Memory B cell (primary cell): ENCODE measurements at places on chromosomes 3 and 15.
A peak's percentile ranks its signal among the peaks of the same experiment; 100 is the strongest.

DNA sequence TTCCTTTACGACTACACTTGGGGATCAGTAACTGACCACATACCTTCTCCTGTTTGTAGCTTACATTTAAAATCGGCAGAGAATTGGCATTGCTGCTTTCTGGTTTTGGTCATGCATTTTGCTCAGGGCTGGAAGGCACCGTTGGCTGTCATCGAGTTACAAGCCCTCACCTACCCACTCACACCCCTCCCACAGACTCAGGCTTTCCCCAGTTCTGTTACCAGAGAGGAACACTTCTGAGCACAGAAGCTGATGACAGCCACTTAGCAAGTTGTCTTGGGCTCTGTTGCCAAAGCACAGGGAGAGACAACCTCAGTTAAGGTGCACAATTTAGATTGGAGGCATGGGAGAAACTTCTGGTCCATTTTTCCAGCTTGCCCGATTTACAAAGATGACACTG, 204.8 kb upstream of the TOPAZ1 start:
- DNase-seq, result no peak
- no peaks in the 10 kb centered on the region for H3K27me3 ChIP-seq
- H3K4me3 ChIP-seq, result no peak overlapping the region
- peaks cover 6% of the 10 kb centered on the region for H3K4me1 ChIP-seq

GRCh38 chr15:64010719-64011118, 35.6 kb downstream of the DAPK2 start:
- no peaks in the 10 kb centered on the region for H3K27me3 ChIP-seq
- H3K4me3 ChIP-seq, result peak overlapping the region; percentile 81
- peaks cover 39% of the 10 kb centered on the region for H3K4me1 ChIP-seq
- peak; percentile 67 for DNase-seq
- peak overlapping the region; percentile 98 for H3K27ac ChIP-seq

DNA sequence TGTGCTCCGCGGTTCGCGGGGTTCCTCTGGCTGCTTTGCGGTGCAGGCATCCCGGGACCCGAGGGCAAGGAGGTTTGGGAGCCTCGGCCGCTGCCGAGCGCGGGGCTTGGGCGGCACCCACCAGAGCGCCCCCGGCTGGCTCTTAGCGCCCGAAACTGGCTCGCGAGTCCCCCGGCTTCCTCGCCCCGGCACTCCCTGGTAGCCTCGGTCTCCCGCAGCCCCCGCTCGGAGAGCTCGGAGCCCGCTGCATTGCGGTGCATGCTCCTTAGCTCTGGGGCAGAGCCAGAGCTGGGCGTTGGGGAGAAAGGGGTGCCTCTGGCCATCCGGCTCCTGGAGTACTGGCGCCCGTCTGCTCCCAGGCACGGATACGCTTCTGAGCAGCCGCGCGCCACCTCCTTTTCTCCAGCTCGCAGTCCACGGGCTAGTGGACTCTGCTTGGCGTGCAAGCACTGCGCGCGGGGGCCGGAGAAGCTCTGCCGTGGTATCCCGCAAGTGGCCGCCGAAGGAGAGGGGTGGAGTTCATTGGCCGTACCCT, 753 bp downstream of the EPHB1 start:
- no peak overlapping the region for H3K27ac ChIP-seq
- peak overlapping the region; percentile 93 for H3K4me3 ChIP-seq
- no peaks in the 10 kb centered on the region for H3K36me3 ChIP-seq
- DNase-seq, result peak; percentile 20

DNA sequence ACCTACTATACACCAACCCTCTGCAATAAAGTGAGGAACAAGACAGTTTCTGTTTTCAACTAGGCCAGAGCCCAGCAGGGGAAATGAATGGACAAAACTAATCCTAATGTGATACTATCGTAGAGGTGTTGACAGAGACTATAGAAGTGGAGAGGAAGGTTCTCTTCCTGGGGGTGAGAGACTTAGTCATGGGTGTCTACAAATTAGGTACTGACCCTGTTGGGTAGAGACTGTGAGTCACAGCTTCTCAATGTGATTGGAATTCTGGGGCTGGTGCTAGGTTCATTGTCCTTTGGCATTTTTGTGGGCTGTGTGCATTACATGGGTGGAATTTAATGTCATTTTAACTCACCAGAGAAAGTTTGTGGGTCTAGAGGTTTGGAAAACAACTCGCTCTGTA, 79.3 kb downstream of the ADAMTSL3 start:
- no peak for DNase-seq
- H3K4me3 ChIP-seq, result no peak overlapping the region
- H3K27ac ChIP-seq, result no peak overlapping the region
- H3K27me3 ChIP-seq, result peaks cover 4% of the 10 kb centered on the region
- no peaks in the 10 kb centered on the region for H3K36me3 ChIP-seq

DNA sequence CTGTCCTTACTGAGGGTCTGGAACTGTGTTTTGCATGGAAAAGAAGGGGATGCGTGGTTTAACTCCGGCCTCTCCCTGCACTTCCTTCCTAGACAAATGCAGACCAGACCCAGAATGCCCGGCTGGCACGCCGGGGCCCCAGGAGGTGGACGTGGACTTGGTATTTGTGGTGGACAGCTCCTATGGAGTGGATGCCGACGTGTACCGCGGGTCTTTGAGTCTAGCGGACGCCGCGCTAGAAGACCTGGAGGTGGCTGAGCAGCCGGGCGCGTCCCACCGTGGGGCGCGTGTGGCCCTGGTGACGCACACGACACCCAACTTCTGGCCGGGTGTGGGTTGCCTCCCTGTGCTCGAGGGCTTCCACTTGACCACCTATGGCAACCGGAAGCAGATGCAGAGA, 81.8 kb upstream of the COL6A5 start:
- H3K36me3 ChIP-seq, result no peaks in the 10 kb centered on the region
- no peak for DNase-seq
- H3K27ac ChIP-seq, result no peak overlapping the region
- H3K4me3 ChIP-seq, result no peak overlapping the region
- H3K4me1 ChIP-seq, result no peaks in the 10 kb centered on the region

DNA sequence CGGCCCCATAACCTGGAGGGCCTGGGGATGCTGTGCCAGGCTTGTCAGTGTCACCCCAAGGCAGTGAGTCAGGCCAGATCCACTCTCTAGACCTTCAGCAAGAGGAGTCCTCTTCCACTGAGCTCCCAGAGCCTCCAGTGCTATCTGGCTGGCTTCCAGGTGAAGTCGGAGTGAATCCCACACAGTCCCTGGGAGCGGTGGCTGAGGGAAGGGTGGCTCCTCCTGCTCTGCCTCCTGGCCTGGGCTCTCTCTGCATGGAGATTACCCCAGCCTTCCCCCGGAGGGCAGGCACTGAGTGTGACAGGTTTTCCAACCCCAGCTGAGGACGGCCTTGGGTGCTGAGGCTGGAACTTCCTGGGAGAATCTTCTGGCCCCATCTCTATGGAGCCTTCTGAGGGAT, 82.7 kb downstream of the EPHB1 start:
- no peaks in the 10 kb centered on the region for H3K4me1 ChIP-seq
- peaks cover 4% of the 10 kb centered on the region for H3K27me3 ChIP-seq

DNA sequence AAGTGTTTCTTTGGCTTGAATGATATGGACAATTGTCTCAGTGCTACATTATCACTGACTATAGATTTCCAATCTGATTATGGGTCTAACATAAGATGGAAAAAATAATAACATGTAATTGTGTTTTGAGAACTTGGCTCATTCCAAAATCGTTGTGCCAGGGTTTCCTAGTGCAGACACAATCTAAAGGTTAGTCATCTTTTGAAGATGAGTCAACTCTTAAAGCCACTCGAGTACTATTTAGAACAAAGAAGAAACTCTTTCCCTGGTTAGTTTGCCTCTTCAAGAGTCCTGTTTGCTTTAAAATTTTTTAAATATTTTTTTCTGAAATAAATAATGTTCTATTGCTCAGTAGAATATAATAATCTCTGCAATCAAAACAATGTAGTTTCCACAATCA, 301.0 kb downstream of the CADM2 start:
- no peak overlapping the region for H3K27ac ChIP-seq
- no peaks in the 10 kb centered on the region for H3K36me3 ChIP-seq
- DNase-seq, result no peak
- H3K4me1 ChIP-seq, result no peaks in the 10 kb centered on the region

DNA sequence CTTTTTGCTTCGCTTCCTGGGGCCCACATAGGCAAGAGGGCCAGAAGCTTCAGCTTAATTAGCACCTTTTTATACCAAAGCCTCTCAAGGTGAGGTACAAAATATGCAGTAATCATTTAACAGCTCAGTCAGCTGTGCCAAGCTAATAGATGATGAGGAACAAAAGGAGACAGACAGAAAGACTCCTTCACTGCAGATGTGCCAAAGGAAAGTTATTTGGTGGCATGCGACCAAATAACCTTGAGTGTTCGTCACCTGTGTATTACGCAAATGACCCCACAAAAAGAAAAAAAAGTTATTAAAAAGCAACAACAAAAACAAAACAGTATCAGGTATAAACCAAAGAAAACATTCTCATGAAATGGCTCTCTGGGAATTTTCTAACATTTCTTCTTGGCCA, 325.8 kb upstream of the IGF1R start:
- DNase-seq, result no peak
- no peak overlapping the region for H3K4me3 ChIP-seq
- no peak overlapping the region for H3K27ac ChIP-seq
- no peaks in the 10 kb centered on the region for H3K4me1 ChIP-seq
- no peaks in the 10 kb centered on the region for H3K27me3 ChIP-seq

- H3K36me3 ChIP-seq, result no peaks in the 10 kb centered on the region
- no peak for DNase-seq
- no peak overlapping the region for H3K27ac ChIP-seq
- peaks cover 2% of the 10 kb centered on the region for H3K4me1 ChIP-seq
These were observed 42.5 kb upstream of the TPM1 start for GRCh38 chr15:62999923-63000561.

GRCh38 chr15:62853114-62853840, 189.3 kb upstream of the TPM1 start:
- no peaks in the 10 kb centered on the region for H3K4me1 ChIP-seq
- H3K27ac ChIP-seq, result no peak overlapping the region
- H3K27me3 ChIP-seq, result peaks cover 10% of the 10 kb centered on the region

DNA sequence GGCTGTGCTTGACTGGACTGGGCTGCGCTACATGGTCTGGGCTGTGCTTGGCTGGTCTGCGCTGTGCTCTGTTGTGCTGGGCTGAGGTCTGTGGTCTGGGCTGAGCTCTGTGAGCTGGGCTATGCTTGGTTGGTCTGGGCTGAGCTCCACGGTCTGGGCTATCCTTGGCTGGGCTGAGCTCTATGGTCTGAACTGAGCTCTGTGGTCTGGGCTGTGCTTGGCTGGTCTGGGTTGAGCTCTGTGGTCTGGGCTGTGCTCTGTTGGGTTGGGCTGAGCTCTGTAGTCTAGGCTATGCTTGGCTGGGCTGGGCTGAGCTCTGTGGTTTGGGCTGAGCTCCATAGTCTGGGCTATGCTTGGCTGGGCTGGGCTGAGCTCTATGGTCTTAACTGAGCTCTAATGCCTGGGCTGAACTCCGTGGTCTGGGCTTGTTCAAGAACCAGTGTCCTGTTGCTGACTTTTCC, 92.0 kb downstream of the PLXNA1 start:
- peaks cover 9% of the 10 kb centered on the region for H3K27me3 ChIP-seq
- H3K36me3 ChIP-seq, result no peaks in the 10 kb centered on the region
- no peak overlapping the region for H3K27ac ChIP-seq

GRCh38 chr15:34437687-34438086, at the start of gene GOLGA8A:
Gene GOLGA8A, minus strand, starts transcription at chr15:34437808. Its CDS starts 48,117 bp downstream, at chr15:34389691.
- H3K36me3 ChIP-seq, result peaks cover 8% of the 10 kb centered on the region
- H3K4me1 ChIP-seq, result peaks cover 14% of the 10 kb centered on the region
- peak; percentile 68 for DNase-seq
- no peaks in the 10 kb centered on the region for H3K27me3 ChIP-seq

DNA sequence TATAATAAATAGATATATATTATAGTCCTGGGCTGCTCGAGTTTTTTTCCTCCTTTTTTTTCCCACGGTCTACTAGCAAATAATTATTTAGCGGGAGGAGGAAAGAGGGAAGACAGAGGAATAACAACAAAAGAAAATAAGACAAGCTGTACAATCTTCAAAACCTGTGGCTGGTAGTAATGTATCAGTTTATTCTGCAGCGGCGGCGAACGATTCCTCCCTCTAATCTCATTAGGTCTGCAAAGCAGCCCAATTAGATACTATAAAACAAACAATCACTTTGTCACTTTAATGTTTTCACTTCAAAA, 390 bp upstream of the TLE3 start:
- peak overlapping the region; percentile 96 for H3K27ac ChIP-seq
- peak overlapping the region; percentile 96 for H3K4me3 ChIP-seq
- H3K4me1 ChIP-seq, result peaks cover 25% of the 10 kb centered on the region
- H3K36me3 ChIP-seq, result peaks cover 16% of the 10 kb centered on the region
- no peak for DNase-seq

DNA sequence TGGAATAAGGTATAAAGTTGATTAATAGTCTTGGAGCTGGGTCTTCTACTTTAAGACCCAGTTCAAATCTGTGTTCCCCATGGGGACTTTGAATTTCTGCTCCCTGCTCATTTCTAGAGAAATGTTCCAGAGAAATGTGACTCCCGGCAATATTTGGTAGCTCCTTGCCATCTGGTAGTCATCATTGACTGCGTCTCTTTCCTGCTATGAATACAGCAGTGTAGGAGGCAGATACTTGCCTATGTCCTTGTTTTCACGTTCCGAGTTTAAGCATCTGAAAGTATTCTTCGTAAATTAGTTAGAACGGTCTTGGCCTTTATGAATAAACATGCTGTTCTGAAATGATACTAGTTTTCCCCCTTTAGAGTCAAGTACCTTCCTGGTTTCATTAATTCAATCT, 352.9 kb downstream of the PTPRG start:
- H3K36me3 ChIP-seq, result no peaks in the 10 kb centered on the region
- peaks cover 3% of the 10 kb centered on the region for H3K4me1 ChIP-seq
- no peaks in the 10 kb centered on the region for H3K27me3 ChIP-seq
- no peak overlapping the region for H3K27ac ChIP-seq

- peaks cover 31% of the 10 kb centered on the region for H3K4me1 ChIP-seq
- no peaks in the 10 kb centered on the region for H3K36me3 ChIP-seq
- H3K27me3 ChIP-seq, result no peaks in the 10 kb centered on the region
- peak overlapping the region; percentile 30 for H3K4me3 ChIP-seq
- H3K27ac ChIP-seq, result peak overlapping the region; percentile 99
- DNase-seq, result peak; percentile 70
These were observed 15.2 kb downstream of the EFCC1 start for GRCh38 chr3:129016356-129016719.

- DNase-seq, result no peak
- peaks cover 30% of the 10 kb centered on the region for H3K36me3 ChIP-seq
- H3K4me1 ChIP-seq, result peaks cover 8% of the 10 kb centered on the region
- peaks cover 2% of the 10 kb centered on the region for H3K27me3 ChIP-seq
These were observed 6.5 kb downstream of the ALG3 start for GRCh38 chr3:184242297-184242685.

DNA sequence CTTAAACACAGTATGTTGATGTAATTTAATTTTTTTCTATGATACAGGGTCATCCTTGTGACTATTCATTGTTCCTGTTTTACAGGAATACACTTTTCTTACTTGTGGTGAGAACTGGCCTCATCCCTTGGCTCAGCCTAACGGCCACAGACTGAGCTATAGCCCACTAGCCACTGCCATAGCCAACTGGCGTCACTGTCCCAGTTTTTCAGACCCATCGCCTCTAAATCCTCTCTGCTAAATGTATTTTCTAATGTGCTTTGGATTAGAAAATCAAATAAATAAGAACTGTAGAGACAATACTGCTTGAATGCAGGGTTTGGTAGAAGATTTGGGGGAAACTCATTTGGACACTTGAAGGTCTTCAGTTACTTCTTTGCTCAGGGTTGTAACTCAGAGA, 113.1 kb downstream of the TIGIT start:
- peaks cover 31% of the 10 kb centered on the region for H3K4me1 ChIP-seq
- H3K27me3 ChIP-seq, result no peaks in the 10 kb centered on the region
- DNase-seq, result no peak
- no peak overlapping the region for H3K4me3 ChIP-seq
- peak overlapping the region; percentile 67 for H3K27ac ChIP-seq
- H3K36me3 ChIP-seq, result peaks cover 18% of the 10 kb centered on the region
